ENCODE measurements at places on chromosomes 11 and 22.

GRCh38 chr11:117986981-117987574 is 884 bp downstream of the IL10RA start:
- DNase-seq = no peak

DNA sequence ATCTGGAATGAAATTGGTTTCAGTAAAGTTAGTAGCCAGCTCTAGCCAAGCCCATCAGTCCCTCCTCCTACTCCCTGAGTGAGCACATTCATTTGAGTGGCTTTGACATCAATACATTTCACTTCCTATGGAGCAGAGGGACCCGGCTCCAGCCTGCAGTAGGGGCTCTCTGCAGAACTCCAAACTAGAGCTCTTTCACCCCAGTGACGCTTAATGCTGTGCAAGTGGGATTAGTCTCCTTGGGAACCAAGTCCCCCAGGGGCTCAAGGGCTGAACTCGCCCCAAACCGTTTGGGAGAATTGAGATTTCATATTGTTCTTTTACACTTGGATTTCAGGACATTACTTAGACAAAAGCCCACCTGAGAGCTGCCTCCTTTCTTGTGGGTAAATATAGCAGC is 4.4 kb upstream of the FAM181B start:
- peak; percentile 72 for DNase-seq

GRCh38 chr22:48926643-48927042 is 901.0 kb downstream of the BRD1 start:
- DNase-seq = no peak

DNA sequence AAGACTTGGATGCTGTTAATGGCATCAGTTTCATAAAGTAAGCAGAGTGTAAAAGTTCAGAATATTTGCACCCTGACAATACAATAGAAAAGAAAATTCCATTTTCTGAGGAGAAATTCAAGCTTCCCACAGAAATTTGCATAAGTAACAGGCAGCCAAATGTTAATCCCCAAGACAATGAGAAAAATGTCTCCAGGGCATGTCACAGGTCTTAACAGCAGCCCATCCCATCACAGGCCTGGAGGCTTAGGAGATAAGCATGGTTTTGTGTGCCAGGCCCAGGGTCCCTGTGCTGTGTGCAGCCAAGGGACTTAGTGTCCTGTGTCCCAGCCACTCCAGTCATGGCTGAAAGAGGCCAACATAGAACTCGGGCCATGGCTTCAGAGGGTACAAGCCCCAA is 347.6 kb downstream of the LUZP2 start:
- DNase-seq = no peak

DNA sequence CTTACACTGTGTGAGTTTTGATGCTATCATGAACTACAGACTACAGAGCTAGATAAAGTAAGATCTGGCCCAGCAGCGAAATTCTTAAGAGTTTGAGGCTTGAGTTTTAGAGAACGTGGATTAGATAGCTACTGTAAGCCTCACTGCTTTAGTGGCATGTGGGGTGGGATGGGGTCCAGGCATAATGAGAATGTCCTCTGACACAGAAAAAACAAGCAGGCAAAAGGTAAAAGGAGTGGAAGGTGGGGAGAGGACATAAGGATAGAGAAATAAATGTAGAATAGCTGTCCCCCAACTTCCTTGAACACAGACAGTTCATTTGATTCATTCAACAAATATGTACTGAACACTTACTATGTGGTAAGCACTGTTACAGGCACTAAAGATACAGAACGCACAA is 324.5 kb upstream of the PITPNB start:
- no peak for DNase-seq

DNA sequence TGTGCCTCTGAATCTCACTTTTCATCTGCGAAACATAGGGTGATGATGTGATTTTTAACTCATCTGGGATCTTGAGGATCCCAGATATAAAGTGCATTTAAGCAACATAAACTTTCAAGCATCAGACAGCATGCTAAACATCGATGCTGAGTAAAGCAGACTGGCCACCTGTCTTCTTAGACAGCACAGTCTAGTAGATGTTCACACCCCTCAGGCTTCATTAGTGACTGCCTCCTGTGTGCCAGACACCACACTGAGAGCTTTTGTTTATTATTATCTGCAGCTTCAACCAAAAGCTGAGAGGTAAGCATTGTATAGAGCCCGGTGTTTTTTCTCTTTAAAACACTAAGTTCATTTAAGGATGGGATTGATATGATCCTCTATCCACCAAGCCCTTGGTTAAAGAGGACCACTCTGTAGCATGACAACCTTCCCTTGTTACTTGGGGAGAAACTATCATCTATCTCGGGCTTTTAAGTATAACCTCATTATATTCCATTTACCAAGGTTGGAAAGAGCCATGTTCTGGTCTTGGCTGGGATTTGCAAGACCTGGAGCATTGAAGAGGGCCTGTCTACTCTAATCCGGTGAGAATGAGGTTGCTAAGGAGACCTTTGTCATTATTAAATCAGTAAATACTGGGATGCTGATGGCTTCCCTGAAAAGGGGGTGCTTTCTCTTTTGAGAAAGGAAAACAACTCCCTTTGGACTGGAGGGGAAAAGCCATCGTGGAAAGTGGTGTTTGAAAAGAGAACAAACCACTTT is 114.2 kb upstream of the SEZ6L start:
- DNase-seq = no peak

GRCh38 chr22:30307041-30307574 is 17.8 kb upstream of the CASTOR1 start:
- no peak for DNase-seq

DNA sequence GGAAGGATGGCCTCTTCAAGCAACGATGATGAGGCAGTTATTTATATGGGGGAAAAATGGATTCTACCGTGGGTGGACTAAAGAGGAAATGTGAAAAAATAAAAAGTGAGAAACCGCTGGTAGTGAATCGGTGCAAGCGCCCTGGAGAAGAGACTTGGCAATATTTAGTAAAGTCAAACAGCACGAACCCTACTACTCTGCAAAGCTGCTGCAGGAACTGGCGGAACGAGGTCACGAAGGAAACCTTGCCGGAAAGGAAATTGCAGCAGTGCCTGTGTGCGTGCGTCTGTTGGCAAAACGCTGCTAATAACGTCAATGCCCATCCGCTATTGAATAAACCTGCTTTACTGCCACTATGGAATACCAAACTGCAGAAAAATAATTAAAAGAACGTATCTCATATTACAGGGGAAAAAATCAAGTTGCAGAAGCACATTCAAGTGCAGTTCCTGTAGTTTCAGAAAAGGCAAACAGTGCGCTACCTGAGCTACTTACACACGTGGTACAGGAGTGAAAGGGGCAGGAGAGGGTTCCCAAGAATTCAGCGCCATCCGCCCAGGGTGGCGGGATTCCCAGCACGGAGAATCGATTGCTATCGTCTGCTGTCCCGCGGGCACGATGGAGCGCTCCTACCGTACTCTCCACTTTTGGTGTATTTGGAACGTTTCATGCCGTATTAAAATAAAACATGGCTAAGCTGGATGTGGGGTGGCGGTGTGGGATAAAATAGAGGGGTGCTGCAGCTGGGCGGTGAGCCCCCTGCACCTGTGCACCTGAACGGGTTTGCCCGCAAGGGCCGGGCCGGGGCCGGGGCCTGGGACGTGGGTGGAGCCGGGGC is 585 bp upstream of the NADSYN1 start:
- no peak for DNase-seq

DNA sequence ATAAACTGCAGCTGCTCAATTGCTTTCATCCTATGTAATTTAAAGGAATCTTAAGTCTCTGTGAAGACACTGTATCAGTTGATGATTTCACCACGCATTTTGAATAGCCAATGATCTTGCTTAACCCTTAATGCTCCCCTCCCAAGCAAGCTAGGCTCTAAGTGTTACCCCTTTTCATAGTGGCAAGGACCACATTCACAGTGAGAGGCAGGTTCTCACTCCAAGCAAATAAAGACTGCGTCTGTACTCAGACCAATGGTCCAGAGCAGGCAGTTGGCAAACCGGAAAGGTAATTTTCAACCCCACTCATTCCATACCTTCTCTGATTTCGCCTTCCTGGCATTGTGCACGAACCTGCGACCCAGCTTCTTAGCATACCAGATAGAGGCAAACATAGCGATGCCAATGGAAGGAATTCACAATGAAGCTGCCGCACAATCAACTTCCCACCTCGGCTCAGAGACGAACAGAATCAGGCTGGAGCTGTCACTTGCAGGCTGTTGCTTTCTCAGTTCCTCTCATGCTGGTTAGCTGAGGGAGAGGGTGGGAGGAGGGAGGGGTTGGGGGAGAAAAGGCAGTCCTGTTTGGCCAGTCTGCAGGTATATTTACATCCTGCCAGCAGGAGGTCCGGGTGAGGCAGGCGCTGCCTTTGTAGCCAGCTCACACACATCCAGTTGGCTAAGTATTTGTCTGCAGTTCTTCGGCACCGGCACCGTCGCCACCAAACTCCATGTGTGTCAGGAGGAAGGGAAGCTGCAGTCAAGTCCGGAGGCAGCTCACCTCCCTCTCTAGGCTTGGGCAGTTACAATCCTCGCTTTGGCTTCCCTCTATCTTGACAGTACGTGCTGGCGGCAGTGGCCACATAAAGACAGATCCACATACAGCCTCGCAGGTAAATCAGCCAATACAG is 1151.2 kb upstream of the CCDC90B start:
- peak; percentile 61 for DNase-seq

GRCh38 chr22:25759825-25760231 is 17.8 kb downstream of the MYO18B start:
- no peak for DNase-seq

GRCh38 chr11:46363031-46363407 is 15.8 kb downstream of the DGKZ start:
- no peak for DNase-seq

DNA sequence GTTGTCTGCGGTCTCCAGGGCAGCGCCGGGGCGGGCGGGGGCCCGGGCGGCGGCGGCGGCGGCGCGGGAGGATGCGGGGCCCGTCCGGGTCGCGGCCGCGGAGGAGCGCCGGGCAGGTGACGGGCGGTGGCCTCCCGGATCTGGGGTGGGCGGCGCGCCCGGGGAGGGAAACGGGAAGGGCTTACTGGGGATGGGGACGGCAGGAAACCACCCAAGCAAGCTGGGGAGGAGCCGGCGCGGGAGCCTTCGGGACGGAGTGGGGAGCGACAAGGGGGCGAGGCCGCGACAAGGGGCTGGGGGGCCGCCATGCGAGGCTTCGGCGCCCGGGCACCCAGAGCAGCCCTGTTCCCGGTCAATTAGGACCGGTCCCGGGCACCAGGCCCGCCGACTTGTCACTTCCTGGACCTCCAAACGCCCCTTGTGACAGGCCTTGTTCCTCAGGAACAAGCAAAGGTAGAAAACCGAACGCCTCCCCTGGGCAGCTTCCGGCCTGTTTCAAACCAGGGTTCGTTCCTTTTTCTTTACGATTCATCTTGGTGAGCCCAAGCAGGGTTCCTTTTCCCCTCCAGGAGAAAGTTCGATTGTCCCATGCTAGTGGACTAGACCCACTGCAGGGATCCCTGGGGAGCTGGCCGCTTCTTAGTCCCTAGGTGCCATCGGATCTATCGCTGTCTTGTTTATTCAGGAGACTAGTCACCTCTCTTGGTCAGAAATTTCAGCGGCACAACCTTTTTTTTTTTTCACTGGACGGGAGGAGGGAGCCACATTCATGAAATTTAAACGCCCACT is 492 bp downstream of the JHY start:
- DNase-seq = peak; percentile 74

GRCh38 chr22:36286096-36286957 is 33.4 kb downstream of the APOL1 start:
- peak; percentile 90 for DNase-seq

DNA sequence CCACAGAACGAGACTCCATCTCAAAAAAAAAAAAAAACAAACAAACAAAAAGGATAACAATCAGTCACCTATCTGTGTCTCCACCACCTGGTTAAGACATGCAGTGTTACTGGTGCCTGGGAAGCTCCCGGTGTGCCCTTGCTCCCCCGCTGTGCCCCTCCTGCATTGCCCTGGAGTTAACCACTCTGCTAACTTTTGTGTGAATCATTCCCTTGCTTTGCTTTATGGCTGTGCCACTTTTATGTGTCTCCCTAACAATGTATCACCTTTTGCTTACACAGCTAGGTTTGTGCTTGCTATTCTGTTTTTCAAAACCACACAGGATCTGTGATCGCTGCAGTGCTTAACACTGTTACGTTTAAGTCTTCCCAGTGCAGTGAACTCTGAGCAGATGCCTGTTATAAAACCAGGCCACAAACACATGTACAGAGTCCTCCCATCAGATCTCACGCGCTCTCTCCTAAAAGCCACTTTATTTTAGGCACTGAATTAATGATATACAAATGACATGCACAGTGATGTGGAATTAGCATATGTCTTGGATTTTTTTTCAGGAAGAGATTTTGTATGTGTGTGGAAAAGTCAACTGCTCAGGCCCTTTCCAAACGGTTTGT is 69.9 kb downstream of the BUD13 start:
- no peak for DNase-seq

- DNase-seq = no peak
These were observed 29.2 kb downstream of the RASSF10 start for GRCh38 chr11:13038366-13038765.

GRCh38 chr11:42528911-42529310 is 782.9 kb upstream of the API5 start:
- no peak for DNase-seq

DNA sequence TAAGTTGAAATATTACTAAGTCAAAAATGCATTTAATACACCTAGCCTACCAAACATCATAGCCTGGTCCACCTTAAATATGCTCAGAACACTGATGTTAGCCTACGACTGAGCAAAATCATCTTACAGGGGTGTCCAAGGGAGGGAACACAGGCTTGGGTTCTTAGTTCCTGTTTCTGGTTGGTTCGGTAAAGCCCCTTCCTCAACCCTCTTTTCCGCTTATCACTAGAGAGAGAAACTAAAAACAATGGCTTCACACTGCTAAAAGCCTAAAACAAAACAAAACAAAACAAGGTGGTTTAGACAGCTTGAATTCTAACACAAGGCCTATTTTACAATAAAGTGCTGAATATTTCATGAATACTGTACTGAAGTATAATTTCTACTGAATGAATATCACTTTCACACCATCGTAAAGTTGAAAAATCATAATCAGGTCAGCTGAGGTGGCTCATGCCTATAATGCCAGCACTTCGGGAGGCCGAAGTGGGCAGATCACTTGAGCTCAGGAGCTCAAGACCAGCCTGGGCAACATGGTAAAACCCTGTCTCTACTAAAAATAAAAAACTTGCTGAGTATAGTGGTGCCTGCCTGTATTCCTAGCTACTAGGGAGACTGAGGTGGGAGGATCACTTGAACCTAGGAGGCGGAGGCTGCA is 118.0 kb downstream of the SIK3 start:
- no peak for DNase-seq

GRCh38 chr11:201966-202365 is 5.2 kb downstream of the BET1L start:
- no peak for DNase-seq

- DNase-seq = no peak
These were observed 30.9 kb upstream of the GRAMD4 start for GRCh38 chr22:46589141-46589748.

GRCh38 chr11:13011466-13012055 is 2.4 kb downstream of the RASSF10 start:
- DNase-seq = no peak

Data from ecto neural progenitor cell (in vitro differentiated cells).